ENCODE measurements at places on chromosomes 13 and 19.

GRCh38 chr19:12770922-12771321 is 4.4 kb downstream of the HOOK2 start:
- DNase-seq, result no peak

DNA sequence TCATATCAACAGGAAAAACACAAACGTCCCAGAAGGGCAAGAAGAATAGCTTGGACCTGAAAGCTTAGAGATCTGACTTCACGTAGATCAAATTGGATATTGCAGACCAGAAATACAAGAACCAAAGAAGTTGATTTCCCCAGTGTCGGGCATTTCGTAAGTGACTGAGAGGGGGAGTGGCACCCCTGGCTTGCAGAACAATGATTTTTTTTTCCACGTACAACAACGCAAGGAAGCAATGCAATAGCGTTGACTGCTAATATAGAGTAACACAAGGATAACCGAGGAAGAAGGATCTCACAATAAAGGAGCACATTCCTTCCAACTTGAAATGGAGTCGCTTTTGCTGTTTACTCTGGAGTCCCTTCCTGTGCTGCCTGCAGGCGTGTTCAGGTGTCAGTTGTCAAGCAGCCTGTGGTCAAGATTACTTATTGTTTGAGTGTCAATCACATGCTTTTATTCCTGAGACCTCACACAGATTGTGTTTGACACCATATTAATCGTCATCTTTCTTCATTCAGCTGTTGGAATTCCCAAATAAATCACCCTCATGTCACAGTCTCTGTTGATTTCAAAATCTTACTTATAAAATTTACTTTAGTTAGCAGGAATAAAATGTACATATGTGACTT is 139.4 kb downstream of the FREM2 start:
- DNase-seq, result no peak

DNA sequence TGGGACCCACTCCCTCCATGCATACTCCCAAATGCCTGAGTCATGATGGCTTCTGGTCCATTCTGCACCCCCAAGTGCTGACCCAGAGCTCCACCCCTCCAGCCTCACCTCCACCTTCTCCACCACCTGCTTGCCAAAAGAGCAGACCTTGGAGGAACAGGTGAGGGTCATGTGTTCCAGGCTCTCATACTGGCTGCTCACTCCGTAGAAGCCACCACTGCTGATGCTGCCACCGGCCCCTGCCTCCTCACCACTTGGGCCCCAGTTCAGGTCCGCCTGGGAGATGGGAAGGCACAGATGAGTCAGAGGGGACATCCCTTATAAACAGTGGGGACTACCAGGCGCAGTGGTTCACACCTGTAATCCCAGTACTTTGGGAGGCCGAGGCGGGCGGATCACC is 7.9 kb downstream of the CD37 start:
- DNase-seq, result no peak

DNA sequence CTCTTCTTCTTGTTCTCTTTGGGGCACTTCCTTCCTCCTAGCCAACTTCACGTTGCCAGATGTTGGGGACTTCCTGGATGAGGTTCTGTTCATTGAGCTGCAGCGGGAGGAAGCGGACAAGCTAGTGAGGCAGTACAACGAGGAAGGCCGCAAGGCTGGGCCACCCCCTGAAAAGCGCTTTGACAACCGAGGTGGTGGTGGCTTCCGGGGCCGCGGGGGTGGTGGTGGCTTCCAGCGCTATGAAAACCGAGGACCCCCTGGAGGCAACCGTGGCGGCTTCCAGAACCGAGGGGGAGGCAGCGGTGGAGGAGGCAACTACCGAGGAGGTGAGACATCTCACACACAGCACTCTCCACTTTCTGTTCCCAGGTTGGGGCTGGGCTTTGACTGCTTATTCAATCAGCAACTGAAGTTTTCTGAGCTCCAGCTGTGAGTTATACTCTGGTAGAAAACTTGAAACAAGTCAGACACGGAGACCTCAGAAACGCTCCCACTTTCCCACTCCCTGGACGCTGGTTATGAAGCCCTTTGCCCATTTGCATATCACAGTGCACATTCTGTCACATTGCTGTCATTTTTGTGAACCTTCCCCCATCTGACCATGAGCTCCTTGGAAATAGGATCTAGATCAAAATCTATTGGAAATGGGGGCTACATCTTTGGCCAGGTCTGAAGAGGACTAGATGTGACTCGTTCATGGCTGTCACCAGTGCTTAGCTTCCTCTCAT is 7.2 kb upstream of the CCDC97 start:
- no peak for DNase-seq

GRCh38 chr13:30601836-30602235 is 15.9 kb upstream of the USPL1 start:
- DNase-seq, result no peak

DNA sequence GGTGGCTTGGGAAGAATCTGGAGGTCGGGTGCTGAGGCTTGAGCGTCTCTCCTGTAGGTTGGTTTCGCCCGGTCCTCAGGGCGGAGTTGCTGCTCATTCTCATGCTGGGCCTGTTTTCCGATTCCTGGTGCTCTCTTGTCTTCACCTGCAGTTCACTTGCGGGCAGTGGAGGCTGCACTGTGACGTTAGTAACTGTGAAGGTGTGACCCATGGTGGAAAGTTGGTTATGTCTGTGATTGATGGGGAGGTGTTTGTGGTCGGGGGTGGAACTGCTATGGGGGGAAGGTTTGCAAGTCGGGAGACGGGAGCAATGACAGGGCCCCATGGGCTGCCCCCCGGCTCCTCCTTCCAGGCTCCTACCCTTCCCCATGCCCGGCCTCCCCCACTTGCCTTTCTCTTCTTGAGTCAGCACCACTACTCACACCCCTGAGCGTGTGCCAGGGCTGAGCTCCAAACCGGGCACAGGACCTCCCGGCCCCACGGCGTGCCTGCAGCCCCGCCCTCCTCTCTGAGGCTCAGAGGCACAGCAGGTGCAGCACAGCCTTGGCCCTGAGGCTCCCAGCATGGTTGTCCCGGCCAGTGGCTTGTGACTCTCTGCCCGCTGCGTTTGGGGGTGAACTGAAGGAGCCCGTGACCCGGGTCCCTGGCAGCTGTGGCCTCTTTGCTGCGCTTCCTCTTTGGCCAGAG is 79.1 kb downstream of the ATP11A start:
- no peak for DNase-seq

DNA sequence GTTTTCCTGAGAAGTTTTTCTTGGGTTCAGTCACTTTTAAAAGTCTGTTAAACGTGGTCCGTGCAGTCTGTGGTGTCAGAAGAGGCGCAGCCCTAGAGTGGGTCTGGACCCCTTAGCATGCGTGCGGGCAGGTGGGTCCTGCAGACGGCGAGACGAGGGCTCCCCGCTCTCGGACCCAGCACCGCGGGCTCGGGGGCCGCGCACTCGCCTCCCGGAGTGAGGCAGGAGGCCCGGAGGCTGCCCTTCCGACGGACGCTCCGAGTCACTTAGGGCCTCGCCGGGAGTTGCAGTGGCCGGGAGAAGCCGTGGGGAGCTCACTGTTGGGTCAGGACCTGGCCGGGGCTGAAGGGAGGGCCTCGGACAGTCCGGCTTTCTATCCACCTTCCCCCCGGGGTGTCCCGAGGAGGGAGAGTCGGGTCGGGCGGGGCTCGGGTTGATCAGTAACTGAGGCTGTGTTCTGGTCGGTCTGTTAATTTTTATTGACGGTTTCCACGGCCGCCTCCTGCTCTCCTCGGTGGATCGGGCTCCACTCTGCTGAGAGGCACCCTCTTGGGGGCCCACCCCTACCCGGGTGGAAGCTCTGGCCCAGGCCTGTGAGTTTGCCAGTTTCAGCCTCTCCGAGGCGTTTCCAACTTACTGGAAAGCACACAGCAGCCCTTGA is 1.3 kb downstream of the PTBP1 start:
- DNase-seq, result no peak

GRCh38 chr19:14402332-14403144 is 16.6 kb downstream of the DDX39A start:
- peak; percentile 87 for DNase-seq

DNA sequence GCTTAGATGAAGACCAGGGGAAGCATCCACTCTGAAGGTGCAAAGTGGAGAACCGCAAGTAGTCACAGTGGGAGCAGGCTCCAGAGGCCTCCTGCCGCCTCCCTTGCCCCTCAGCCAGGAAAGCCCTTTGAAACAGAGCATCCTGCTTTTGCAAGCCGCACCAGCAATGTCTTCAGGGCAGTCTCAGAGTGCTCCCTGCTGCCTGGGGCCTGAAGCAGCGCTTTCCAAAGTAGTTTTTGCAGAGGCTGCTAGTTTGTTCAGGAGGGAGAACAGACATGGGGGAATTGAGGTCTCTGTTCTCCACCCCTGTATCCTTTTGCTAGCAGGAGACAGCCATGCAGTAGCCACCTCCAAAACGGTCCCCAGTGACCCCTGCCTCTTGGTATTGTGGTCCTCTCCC is 15.8 kb upstream of the POP4 start:
- no peak for DNase-seq

GRCh38 chr13:39129213-39129612 is 91.0 kb downstream of the NHLRC3 start:
- DNase-seq, result no peak

GRCh38 chr19:1862424-1863327 is 703 bp downstream of the KLF16 start:
- no peak for DNase-seq
